Type B pancreatic cell (in vitro differentiated cells): ENCODE measurements at places on chromosomes 12 and 14. TPM values are rescaled to one million over a fixed set of nuclear protein-coding genes. Genes with fewer than 3 reads are reported as not detected.

Gene SLC8B1
- total RNA-seq: 29.6 and 77.7 TPM in 2 replicates

Gene ANKRD33
- 0.51 and 0.62 TPM in 2 replicates for total RNA-seq

- H3K36me3 ChIP-seq: peaks cover 31% of the 10 kb centered on the region
- no peak overlapping the region for H3K27ac ChIP-seq
- no peak for DNase-seq
- H3K4me1 ChIP-seq: peaks cover 21% of the 10 kb centered on the region
- no peak overlapping the region for H3K4me3 ChIP-seq
Measured at GRCh38 chr12:108842361-108842760, 15.0 kb downstream of the SSH1 start.

DNA sequence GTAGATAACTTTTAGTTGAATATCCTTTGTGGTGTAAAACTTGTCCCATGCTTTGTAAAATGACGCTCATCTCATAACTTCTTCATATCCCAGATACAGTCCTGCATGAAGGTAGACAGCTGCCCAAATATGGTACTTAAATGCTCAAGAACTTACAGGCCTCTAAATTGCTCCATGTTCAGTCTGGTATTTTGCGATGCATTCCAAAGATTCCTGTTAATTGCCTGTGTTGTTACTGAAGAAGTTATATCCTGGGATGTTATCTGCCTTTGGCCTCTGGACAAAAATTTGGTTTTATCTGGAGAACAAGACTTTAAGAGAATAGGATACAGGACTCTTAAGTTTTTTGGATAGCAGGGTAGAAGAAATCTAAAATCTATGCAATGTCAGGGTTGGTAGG, 473.0 kb downstream of the PCNX1 start:
- no peaks in the 10 kb centered on the region for H3K27me3 ChIP-seq
- no peak overlapping the region for H3K27ac ChIP-seq
- H3K36me3 ChIP-seq: peaks cover 23% of the 10 kb centered on the region
- peaks cover 29% of the 10 kb centered on the region for H3K4me1 ChIP-seq

- no peak for DNase-seq
- no peaks in the 10 kb centered on the region for H3K36me3 ChIP-seq
- no peak overlapping the region for H3K27ac ChIP-seq
- no peaks in the 10 kb centered on the region for H3K27me3 ChIP-seq
Measured at GRCh38 chr12:90868626-90869025, 86.3 kb downstream of the CCER1 start.

- no peak overlapping the region for H3K4me3 ChIP-seq
- H3K27ac ChIP-seq: no peak overlapping the region
- H3K36me3 ChIP-seq: peaks cover 11% of the 10 kb centered on the region
- no peak for DNase-seq
Measured at GRCh38 chr14:68079941-68080697, 260.5 kb downstream of the RAD51B start.

DNA sequence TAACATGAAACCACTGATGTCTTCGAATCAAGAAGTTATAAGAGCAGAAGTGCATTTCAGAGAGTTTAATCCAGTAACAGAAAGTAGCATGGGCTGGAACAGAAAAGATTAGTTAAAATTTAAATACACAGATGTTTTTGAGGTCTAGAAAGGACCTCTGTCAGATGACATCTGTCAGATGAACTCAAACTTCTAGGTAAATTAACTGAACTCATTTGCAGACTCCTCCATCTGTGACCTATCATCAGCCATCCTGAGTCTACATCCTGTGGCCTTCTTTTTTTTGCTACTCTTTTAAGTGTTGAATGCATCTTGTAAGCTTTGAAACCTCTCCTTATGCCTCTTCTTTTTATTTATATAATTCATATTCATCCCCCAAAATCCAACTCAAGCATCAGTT, 53.3 kb downstream of the C2CD5 start:
- no peak for DNase-seq
- H3K4me3 ChIP-seq: no peak overlapping the region
- H3K4me1 ChIP-seq: no peaks in the 10 kb centered on the region
- H3K36me3 ChIP-seq: peaks cover 44% of the 10 kb centered on the region

DNA sequence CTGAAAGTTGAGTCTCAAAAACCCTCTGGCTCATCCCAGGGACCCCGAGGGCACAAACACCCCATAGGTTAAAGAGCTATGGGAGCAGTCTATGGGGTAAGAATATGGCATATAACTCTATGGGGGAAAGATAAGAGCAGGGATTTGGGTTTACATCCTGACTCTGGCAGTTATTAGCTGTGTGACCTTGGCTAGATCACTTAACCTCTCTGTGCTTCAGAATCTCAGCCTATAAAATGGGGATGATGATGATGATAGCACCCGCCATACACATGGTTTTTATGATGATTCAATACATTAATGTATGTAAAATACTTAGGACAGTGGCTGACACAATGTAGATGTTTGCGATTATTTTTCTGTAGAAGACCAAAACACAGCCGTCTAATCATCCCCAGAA, 26.2 kb downstream of the IRF2BPL start:
- peaks cover 62% of the 10 kb centered on the region for H3K4me1 ChIP-seq
- no peaks in the 10 kb centered on the region for H3K36me3 ChIP-seq
- DNase-seq: no peak
- peak overlapping the region; percentile 14 for H3K4me3 ChIP-seq
